ENCODE measurements at places on chromosomes 7 and 10.

GRCh38 chr10:88913788-88914187 lies 33.7 kb downstream of the STAMBPL1 start:
- no peak for DNase-seq

- DNase-seq = no peak
These were observed 630 bp upstream of the VSTM4 start for GRCh38 chr10:49115796-49116508.

DNA sequence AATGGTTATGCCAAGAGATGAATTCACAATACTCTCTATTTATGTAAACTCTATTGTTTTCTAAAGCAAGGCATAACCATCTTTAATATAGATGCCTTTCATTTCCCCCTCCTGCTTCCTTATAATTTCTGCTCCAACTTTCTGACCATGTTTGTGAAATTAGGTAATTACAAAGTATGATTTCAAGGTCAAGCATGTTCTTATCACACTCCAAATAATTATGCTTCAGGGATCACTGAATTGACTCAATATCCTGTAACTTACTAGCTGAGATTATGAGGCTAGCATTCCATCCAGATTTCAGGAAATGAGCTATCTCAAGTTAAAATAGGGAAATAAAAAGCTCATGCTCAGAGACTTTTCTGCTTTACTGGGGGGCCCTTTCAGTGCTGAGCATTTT lies 655.9 kb upstream of the IGFBP3 start:
- DNase-seq = no peak

- DNase-seq = no peak
These were observed 60.2 kb downstream of the PAXIP1 start for GRCh38 chr7:154942691-154943090.

DNA sequence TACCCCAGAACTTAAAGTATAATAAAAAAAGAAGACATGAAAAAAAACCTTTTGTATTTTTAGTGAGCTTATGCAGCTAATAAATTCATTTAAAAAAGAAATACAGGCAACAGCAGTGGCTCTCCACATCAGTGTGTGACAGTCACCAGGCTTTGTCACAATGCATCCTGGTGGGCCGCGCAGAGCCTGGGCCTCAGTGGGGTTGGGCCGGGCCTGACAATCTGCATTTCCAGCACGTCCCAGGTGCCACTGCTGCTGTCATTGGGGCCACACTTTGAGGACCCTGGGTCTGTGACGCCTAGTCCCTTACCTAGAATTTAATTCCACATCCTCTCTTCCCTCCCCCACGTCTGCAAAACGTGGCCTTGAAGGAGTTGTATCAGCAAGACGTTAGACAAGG lies 284.5 kb downstream of the ADARB2 start:
- DNase-seq = no peak

GRCh38 chr10:103124420-103125096 lies 68.5 kb downstream of the NT5C2 start:
- DNase-seq = no peak

GRCh38 chr10:127989481-127990012 lies 82.6 kb downstream of the PTPRE start:
- no peak for DNase-seq

GRCh38 chr7:22842383-22842941 lies 19.8 kb upstream of the TOMM7 start:
- no peak for DNase-seq
